Right ventricle myocardium inferior (tissue), 1 donor: ENCODE measurements at places on chromosomes 6 and 20.

- no peak for DNase-seq
These were observed 4.8 kb downstream of the CRISP3 start for GRCh38 chr6:49739423-49739822.

DNA sequence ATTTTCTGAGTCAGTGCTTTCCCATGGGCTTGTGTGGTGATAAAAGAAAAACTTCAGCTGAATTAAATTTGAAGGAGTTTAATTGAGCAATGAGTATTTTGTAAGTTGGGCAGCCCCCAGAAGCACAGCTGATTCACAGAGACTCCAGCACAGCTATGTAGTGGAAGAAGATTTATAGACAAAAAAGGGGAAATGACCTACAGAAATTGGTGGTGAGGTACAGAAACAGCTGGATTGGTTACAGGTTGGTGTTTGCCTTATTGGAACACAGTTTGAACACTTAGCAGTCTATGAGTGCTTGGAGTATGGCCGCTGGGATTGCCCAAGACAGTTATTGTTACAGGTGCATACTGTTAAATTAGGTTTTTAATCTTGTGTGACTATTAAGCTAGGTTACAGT, 96.9 kb upstream of the PTPRK start:
- no peak for DNase-seq

GRCh38 chr20:36093804-36094145, 60.8 kb upstream of the EPB41L1 start:
- no peak for DNase-seq

DNA sequence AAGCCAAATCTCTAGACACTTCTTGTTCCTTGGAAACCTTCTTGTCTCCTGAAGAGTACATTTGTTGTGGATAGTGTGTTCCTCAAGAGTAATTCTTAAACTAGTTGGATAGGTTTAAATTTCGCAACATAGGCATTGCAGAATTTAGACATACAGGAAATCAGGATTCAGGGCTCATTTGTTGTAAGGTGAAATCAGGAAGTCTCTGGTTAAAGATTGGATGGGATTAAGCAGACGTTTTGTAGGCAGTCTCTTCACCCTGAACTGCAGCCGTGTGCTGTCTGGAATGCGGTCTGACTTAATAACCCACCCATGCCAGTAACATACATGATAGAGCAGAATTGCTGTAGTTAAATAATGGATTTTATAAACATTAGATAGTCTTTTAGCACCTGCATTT, 21.7 kb downstream of the HIVEP1 start:
- DNase-seq: no peak

DNA sequence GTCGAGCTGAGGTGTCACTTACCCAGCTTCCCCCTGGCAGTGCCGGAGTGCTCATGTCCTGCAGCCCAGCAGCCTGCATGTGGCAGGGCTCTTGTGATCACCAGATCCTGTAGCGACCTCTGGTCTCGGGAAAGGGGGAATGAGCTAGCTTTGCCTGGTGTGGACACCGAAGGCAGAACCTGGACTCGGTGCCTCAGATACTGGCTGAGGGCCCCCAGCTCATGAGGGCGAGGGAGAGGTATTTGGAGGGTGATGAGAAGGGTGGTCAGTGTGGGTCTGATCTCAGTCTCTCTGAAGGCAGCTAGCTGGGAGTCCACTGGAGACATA, 26.3 kb downstream of the SUN5 start:
- no peak for DNase-seq

DNA sequence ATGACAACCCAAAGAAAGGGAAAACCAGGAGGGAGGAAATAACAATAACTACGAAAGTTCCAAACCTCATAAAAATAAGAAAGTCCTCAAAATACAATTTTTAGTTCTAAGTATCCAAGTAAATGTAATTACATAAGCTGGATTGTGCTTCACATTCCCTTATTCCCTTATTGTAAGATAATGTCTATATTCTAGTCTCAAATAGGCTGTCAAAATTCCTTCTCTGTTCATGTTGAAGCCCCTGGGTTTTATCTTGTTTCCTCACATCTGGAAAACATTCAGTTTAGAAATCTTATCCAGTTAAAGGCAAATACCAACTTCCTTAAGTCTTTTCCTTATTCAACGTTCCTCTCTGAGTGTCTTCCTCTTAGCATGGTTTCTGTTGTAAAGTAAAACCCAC, 282.3 kb downstream of the CD109 start:
- DNase-seq: no peak

GRCh38 chr6:127249621-127250020, 17.0 kb upstream of the RNF146 start:
- DNase-seq: no peak

- no peak for DNase-seq
These were observed 11.3 kb downstream of the ZHX3 start for GRCh38 chr20:41306061-41306727.

GRCh38 chr6:48281217-48281616, 170.2 kb upstream of the PTCHD4 start:
- no peak for DNase-seq
